ENCODE measurements at places on chromosomes 2 and 18.

GRCh38 chr2:189658306-189659212, 2.7 kb upstream of the ASNSD1 start:
- no peak for DNase-seq

GRCh38 chr2:97911206-97911921, 84.4 kb downstream of the TMEM131 start:
- no peak for DNase-seq

DNA sequence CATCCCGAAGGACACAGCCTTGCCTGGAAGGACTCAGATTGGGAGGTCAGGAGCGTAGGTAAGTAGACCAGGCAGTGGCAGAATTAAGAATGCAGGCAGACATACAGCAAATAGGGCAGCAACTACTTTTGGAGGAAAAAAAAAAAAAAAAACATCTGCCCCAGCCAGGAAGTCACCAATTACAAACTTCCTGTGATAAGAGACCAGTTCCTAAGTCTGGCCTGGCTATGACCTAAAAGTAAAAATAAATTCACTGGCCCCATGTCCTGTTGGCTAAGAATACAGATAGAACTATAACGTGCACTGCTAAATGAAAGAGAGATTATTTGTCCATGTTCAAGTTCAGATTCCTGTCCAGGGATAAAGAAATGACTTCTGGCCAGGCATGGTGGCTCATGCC, 45.2 kb upstream of the NOSTRIN start:
- DNase-seq = peak; percentile 84

GRCh38 chr2:113964436-113964835, 74.5 kb downstream of the ACTR3 start:
- no peak for DNase-seq

DNA sequence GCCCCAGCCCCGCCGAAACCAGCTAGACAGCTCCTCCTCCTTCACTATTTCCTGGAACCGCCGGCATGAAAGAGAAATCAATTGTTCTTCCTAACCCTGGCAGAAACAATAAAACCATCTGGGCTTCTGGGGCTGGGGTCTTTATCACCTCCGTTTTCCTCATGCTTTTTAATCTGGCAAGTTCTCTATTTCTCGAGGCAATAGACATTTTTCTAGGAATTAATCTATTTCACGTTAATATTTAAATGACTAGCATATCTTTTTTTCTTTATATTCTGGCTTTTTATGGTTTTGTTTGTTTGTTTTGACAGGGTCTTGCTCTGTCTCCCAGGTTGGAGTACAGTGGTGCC, 1.4 kb upstream of the KIF1A start:
- DNase-seq = no peak

- no peak for DNase-seq
These were observed 33.4 kb upstream of the ITGA6 start for GRCh38 chr2:172394002-172394401.

GRCh38 chr2:73839653-73840411, 11.1 kb downstream of the STAMBP start:
- no peak for DNase-seq

DNA sequence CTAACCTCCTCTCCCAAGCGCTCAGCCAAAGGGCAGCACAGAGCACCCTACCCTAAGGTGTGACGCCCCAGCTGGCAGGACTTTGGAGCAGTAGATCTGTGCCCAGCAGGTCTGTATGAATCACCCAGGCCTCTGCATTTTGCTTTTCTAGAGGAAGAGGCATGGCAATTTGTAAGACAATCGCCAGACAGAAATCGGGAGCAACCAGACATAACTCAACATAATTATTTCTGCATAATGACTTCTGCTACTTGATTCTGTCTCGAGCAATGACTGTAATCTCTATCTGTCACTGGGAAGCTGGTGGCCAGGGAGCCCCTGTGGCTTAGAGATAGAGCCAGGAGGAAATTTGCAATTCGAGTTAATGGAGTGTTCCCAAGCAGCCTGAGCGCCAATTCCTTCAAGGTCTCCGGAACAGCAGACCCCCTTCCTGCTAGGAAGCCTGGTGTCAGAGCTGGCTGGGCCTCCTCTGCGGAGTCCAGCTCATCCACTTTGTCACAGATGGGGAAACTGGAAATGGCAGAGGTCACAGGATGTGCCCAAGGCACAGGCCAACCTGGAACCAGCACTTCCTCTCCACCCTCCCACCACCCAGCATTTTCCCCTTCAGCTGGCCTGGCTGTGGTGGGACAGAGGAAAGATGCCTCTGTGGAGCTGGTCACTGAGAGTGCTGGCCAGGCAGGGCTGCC, 55.0 kb downstream of the ODC1 start:
- no peak for DNase-seq

Measured in lung microvascular endothelial cell (primary cell).